Renal pelvis (tissue), 12 donors: ENCODE measurements at places on chromosomes 4 and X.

DNA sequence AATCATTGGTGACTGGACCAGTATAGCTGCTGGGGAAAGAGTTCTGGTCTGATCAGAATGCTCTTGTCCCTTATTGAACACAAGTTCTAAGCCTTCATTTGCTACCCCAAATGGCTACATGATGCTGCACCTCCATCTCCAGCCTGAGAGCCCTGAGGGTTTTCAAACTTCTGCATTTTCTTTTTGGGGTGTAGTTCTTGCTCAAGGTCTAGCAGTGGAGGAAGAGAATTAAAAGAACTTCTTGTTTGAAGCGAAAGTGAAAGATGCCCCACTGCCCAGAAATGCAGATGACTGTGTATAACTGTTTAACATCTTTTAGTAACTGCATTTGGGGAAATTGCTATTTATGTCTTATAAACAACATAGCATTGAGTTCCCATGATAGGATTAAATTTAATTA, 38.5 kb downstream of the LAMTOR3 start:
- DNase-seq: no peak

- DNase-seq: no peak
These were observed 46.4 kb downstream of the GAB1 start for GRCh38 chr4:143383005-143383574.

GRCh38 chrX:25003066-25003849, 12.5 kb downstream of the ARX start:
- no peak for DNase-seq

DNA sequence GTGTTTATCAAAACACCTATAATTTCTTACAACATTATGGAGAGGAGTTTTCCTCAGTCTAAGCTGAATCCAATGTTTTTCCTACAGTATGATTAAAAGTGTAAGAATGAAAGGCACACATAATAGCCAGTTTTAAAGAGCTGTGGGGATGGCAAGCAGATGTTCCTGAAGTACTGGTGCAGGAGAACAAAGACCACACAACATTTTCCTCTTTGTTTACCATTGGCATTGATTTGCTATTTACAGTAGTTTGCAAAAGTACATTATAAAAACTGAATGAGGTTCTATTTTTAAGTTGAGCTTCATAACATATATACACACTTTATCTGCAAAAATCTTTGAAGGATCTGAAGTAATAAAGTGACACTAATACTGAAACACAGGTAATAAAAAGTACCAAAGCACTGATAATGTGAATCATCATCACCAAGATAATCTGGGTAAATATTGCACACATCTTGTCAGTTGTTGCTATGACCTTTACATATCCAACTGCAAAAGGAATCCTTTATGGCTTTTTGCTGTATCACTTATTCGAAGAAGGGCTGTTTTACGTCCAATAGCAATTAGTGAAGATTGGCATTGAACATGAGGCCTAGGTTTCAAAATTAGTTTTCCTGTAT, 22.5 kb downstream of the TCEAL1 start:
- no peak for DNase-seq
